H1 (cell line): ENCODE measurements at places on chromosomes 12 and 14.

- no peak for DNase-seq
These were observed 166.8 kb downstream of the MYRFL start for GRCh38 chr12:69991690-69992288.

GRCh38 chr12:18967814-18968213, 161.7 kb upstream of the PLEKHA5 start:
- no peak for DNase-seq

DNA sequence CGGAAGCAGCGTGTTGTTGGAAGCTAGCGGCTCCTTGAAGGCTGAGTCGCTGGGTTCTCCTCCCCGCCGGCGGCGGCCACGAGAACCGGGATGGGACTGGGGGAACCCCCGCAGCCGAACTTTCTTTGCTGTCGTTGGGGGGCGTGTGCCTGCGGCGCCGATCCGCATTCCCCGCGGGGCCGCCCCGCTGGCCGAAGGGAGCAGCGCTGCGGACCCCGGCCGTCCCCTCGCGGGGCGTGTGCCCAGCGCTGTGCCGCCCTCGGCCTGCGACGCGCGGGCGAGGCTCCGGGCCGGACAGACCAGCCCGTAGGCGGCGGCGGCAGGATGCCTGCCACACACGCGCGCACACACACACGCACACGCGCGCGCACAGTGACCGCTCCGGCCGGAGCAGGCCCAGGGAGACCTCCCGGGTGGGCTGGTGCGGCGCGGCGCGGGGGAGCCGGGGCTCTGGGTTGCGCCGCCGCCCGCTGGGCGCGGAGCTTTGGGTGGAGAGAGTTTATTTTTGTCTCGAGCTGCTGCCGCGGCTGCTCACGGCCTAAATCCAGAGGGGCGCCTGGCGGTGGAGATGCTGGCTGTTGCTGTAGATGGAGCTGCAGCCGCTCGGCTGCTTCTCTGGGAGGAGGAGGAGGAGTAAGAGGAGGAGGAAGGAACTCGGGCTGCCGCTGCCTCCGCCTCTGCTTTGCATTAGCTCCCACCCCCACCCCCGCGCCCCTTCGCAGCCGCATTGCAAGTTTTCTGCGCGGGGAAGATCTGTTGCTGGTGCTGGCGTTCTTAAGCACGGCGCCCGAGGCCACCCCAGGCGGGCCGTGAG, at the start of gene SAMD4A:
Gene SAMD4A (plus strand): TSS at position 719 of the 814 bp plus-strand sequence. CDS start 789 bp downstream, outside the sequence.
- no peak for DNase-seq

- DNase-seq: peak; percentile 82
These were observed 11.4 kb upstream of the DNAL1 start for GRCh38 chr14:73633116-73634010.

DNA sequence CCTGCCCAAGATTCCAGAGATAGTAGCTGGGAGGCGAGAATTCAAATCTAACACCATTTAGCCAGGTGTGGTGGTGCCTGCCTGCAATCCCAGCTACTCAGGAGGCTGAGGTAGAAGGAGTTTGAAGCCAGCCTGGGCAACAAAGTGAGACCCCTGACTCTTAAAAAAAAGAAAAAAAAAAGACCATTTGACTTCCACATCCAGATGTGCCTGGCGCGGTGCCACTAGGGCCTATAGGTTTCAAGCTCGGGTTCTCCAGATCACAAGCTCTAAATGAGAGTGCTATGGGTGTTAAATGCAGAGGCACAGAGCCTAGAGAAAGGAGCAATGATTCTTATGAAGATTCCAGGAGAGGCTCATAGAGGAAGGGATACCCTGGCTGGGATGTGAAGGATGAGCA, 22.5 kb downstream of the SYNE3 start:
- no peak for DNase-seq

GRCh38 chr12:124168016-124168786, 126.7 kb upstream of the RFLNA start:
- no peak for DNase-seq

DNA sequence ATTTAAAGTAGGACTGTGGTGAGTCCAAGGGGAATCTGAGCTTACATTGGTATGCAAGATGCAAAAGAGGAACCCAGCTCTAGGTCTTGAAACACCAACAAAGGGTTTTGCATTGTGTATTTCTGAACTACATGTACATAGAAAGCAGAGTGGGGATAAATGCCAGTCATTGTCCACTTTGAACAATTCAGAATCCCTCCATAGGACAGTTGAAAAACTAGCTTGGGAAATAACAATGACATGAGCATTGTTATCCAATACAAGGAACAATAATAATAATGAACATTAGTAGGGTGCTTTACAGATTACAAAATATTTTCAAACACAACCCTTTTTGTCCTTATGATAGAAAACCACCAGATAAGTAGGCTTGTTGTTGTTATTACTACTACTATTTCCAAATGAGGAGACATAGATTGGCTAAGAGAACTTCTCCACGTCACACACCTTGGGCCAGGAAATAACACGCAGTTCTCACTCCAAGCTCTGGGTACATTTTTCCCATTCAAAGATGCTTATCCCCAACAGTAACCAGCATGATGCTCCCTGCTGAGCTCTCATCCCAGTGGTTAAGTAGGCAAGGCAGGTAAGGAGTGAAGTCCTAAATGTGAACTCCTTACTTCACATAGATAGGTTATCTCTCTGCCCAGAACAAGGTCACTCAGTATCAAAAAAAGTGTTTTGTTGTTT, 51.7 kb upstream of the RASSF8 start:
- DNase-seq: no peak

- no peak for DNase-seq
These were observed 44.8 kb downstream of the PZP start for GRCh38 chr12:9163392-9163791.

- DNase-seq: no peak
These were observed 888.1 kb upstream of the MDGA2 start for GRCh38 chr14:48563489-48563888.

DNA sequence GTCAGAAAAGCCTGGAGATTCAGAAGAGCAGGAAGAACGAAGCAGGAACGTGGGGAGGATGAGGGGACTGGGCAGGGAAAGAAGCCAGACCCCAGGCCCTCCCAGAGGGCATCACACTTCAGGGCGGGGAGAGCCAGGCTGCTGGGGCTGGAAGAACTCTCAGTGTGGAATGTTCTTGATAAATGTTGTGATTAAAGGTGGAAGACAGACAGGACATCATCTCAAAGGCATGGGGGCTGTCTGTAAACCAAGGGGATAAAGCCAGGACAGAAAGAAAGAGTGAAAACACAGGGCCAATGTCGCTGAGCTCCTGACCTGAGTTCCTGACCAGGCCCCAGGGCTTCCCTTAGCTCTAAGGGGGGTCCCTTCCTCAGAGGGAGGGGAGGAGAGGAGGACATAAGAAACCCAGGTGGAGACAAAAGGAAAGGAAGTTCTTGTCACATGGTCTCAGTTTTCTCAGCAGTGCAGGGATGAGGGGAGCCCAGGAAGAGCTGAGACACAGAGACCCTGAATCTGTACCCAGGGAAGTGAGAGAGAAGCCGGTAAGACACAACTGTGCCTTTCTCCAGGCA, 56.3 kb downstream of the SETD3 start:
- no peak for DNase-seq

DNA sequence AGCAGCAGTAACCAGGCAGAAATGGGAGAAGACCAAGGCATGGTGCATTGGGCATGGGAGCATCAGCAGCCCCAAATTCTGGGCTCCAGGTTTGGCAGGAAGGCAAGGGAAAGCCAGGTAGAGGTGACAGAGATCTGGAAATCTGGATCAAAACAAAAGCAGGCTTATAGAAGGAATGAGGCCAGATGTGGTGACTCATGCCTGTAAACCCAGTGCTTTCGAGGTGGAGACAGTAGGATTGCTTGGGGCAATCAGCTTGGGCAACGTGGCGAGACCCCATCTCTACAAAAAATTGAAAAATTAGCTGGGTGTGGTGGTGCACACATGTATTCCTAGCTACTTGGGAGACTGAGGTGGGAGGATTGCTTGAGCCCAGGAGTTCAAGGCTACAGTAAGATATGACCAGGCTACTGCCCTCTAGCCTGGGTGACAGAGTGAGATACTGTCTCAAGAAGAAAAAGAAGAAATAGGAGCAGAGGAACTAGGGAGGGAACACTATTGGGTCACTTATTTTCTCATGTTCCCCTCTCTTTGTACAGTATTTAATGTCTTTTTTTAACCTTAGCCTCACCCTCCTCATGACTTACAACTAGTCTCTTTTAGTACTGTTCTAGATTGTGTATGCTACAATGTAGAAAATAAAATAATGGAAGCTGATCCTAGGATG, 25.1 kb downstream of the SLC4A8 start:
- no peak for DNase-seq

- no peak for DNase-seq
These were observed 22.4 kb upstream of the TCP11L2 start for GRCh38 chr12:106280106-106280505.

- no peak for DNase-seq
These were observed 311.7 kb downstream of the DIO2 start for GRCh38 chr14:79899610-79900009.

DNA sequence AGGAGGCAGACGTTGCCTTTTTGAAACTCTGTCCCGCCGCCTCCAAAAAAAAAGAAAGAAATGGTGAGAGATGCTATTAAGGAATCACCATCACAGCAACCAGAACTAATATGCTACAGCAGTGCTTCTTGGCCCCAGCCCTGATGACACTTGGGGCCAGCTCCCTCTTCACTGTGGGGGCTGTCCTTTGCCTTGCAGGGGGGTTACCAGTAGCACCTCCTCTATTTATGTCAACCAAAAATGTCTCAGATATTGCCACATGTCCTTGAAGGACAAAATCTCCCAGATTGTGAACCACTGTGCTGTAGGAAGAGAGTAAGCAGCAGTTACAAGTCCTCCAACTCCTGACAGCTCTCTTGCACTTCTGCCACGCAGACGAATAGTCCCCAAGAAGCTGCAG, 76.4 kb downstream of the LRRC74A start:
- DNase-seq: no peak

DNA sequence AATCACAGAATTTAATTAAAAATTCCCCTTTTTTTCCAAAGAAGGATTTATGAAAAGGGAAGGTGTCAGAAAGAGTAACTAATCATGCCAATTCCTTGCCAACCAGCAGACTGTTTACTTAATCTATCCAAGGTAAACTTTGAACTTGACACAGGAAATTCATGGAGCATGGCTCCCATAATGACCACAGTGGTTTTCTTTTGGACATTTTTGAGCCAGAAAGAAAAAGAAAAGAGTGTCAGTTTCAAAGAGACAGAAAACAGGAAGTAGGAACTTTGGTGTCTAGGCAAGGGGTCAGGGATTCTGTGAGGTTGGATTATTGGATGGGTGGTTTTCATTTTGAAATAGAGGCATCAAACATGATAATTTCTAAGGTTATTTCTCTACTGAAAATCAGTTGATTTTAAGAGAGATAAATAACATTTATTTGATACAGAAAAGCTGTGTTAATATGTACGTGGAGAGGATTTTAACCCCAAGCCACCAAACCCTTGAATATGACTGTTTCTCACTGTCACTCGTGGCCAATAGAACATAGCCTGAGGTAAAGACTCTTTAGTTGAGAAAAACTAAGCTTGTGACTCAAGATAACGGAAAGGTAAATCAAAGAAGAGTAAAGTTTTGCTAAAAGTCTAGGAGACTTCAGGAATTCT, 196.1 kb downstream of the TTC6 start:
- DNase-seq: no peak

- DNase-seq: no peak
These were observed 180.3 kb downstream of the ETV6 start for GRCh38 chr12:11829764-11830194.

- DNase-seq: no peak
These were observed 391.0 kb downstream of the ZFP36L1 start for GRCh38 chr14:68401855-68402254.

GRCh38 chr12:122481861-122482260, 18.9 kb downstream of the ZCCHC8 start:
- no peak for DNase-seq

DNA sequence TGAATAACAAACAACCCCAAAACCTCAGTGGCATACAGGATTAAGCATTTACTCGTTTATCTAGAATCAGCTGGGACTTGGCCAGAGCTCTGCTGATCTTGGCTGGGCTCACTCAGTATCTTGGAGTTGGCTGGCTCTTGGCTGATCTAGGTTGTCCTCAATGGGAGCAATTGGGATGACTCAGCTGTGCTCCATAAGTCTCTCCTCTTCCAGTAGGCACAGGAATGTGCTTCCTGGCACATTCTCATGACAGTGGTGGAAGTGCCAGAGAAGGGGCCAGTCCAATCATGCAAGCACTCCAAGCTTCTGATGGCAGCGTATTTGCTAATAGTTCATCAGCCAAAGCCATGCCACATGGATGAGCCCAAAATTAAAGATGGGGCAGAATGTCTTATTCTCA, 41.7 kb upstream of the ANO4 start:
- DNase-seq: no peak

- DNase-seq: no peak
These were observed 29.6 kb upstream of the HELB start for GRCh38 chr12:66272650-66273049.

DNA sequence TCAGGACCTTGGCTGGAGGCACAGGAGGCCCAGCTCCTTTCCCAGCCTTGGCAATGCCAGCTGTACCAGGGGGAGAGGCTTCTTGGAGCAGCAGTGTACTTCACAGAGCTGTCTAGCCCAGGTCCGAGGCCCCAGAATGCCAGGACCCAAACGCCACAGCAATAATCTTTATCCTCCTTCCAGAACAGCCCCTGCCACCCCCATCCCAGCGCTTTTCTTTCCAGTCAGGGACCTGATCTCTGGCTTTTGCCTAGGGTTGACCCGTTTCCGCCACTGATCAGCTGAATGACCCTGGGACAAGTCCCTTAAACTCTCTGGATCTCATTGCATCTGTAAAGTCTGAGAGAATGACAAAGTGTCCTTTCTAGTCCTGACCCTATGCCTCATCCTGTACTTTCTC, 5.1 kb downstream of the LAG3 start:
- DNase-seq: no peak

DNA sequence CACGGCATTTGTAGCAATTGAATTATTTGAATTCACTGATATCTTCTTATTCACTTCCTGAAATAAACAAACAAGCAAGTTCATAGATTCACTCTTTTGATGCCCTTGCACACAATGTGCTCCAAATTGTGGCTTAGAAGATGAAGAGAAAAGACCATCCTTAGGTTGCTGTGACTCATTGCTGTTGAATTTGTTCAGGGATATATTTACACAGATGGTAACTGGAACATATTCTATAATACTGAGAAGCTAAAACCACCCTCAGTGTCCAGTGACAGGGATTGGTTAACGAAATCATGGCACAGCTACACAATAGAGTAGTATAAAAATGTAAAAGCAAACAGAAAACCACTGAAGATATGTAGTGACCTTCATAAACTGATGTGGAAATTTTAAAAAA, 3.1 kb downstream of the PRB4 start:
- no peak for DNase-seq

- DNase-seq: no peak
These were observed 24.3 kb downstream of the UBR7 start for GRCh38 chr14:93231129-93231979.
